ENCODE measurements at places on chromosomes 4 and X.

DNA sequence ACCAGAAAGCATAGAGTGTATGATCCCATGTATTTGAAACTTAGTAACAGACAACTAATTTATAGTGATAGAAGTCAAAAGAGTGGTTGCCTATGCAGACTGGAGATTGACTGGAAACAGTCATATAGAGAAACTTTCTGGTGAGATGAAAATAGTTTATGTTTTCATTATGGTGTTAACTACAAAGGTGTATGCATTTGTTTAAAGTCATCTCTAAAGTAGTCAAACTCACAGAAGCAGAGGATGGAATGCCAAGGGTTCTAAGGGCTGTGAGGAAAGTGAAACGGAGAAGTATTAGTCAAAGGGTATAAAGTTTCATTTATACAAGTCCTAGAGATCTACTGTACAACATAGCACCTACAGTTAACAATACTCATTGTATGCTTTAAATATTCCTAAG is 45.8 kb downstream of the ENOX2 start:
- no peak for DNase-seq
- H3K27me3 ChIP-seq: no peaks in the 10 kb centered on the region
- no peak overlapping the region for H3K27ac ChIP-seq
- H3K4me1 ChIP-seq: no peaks in the 10 kb centered on the region

- no peaks in the 10 kb centered on the region for H3K4me1 ChIP-seq
- no peaks in the 10 kb centered on the region for H3K27me3 ChIP-seq
- DNase-seq: no peak
- H3K4me3 ChIP-seq: no peak overlapping the region
- no peaks in the 10 kb centered on the region for H3K36me3 ChIP-seq
- no peak overlapping the region for H3K27ac ChIP-seq
These were observed 433.8 kb downstream of the NAF1 start for GRCh38 chr4:162732876-162733275.

DNA sequence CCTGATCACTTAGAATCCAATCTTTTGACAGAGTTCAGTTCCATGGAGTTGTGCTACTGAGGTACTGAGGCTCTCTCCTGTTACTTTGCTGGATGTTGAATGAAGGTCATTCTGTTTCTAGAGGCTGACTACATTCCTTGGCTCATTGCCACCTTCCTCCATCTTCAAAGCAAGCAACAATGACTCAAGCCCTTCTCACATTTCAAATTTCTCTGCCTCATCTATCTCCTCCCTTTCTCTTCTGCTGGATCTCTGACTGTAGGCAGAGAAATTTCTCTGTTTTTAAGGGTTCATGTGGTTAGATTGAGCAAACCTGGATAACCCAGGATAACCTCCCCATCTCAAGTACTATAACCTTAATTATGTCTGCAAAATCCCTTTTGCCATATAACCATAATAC is 775.4 kb downstream of the STPG2 start:
- no peaks in the 10 kb centered on the region for H3K4me1 ChIP-seq
- H3K27ac ChIP-seq: no peak overlapping the region
- no peaks in the 10 kb centered on the region for H3K27me3 ChIP-seq
- no peak overlapping the region for H3K4me3 ChIP-seq

DNA sequence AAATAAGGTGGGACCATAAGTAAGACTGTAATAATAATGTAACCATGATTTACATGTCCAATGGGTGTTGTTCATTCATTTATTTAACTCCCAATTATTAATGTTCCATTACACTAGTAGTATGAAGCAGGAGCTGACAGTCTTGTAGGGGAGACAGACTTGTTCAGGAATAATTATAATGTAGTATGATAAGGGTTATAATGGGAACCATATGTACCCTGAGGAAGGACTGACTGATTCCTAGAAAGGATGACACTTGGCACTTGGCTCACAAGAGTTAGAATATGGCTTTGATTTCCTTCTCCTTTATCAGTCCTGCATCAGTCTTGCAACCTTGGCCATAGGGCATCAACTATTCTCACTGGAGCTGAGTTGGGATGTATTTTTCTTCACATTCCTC is 24.2 kb downstream of the PCDH7 start:
- no peaks in the 10 kb centered on the region for H3K4me1 ChIP-seq
- no peaks in the 10 kb centered on the region for H3K27me3 ChIP-seq
- H3K4me3 ChIP-seq: no peak overlapping the region
- H3K36me3 ChIP-seq: no peaks in the 10 kb centered on the region
- no peak for DNase-seq

GRCh38 chr4:184102927-184103326 is 114.7 kb downstream of the ENPP6 start:
- H3K4me3 ChIP-seq: no peak overlapping the region
- no peaks in the 10 kb centered on the region for H3K4me1 ChIP-seq
- no peak for DNase-seq
- peaks cover 26% of the 10 kb centered on the region for H3K27me3 ChIP-seq
- H3K27ac ChIP-seq: no peak overlapping the region

GRCh38 chr4:98627531-98628257 is 30.7 kb downstream of the TSPAN5 start:
- no peaks in the 10 kb centered on the region for H3K36me3 ChIP-seq
- no peaks in the 10 kb centered on the region for H3K27me3 ChIP-seq
- H3K4me3 ChIP-seq: no peak overlapping the region
- H3K4me1 ChIP-seq: peaks cover 23% of the 10 kb centered on the region
- no peak overlapping the region for H3K27ac ChIP-seq
- no peak for DNase-seq

DNA sequence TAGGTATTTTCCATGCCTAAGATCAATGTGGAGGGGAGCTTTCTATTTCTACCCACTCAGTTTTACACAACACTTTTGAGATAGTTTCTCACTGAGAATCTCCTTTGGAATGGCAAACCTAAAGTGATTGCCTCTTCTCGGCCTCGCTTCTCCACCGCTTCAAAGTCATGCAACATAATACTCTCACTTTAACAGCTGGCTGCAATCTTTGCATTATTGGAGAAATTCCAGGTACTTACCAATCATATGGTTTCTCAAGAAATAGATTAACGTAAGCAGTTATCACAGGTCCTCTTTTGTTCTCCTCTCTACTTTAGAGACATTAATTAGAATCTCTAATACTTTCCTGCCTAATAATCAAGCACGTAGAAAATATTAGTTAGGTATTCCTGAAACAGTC is 3.7 kb upstream of the IL13RA2 start:
- H3K27me3 ChIP-seq: no peaks in the 10 kb centered on the region
- DNase-seq: no peak
- H3K36me3 ChIP-seq: no peaks in the 10 kb centered on the region
- no peaks in the 10 kb centered on the region for H3K4me1 ChIP-seq
- H3K4me3 ChIP-seq: no peak overlapping the region

DNA sequence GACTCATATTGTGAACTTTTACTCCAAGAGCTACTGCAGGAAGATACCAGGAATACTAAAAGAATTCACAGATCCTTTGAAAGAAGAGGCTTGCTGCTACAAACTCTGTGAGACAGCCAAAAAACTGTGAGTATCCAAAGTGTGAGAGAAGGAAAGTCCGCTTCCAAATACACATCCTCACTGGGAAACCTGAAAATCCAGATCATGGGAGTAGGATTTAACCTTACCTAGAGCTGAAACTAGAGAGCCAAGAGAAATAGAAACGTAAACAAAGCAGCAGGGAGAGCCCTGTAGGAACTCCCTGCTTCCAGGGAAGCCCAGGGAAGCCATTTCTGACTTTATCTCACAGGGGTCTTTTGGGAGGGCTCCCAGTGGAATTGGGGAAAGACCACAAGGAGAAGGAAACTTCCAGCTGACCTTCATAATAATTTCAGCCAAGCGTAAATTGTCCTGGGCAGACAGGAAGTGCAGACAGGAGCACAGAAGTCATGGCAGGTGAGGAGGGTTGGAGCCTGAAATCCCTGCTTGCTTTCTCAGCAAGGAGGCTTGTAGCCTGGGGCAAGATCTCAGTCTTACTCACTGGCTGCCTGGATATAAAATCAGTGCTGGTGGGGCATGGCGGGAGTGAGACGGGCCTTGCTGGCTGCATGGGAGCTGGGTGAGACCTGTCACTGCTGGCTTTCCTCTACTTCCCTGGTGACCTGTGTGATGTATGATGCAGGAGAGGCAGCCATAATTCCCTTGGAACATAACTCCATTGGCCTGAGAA is 26.2 kb upstream of the NFKB1 start:
- no peak overlapping the region for H3K27ac ChIP-seq
- no peak for DNase-seq
- no peaks in the 10 kb centered on the region for H3K4me1 ChIP-seq
- H3K4me3 ChIP-seq: no peak overlapping the region

GRCh38 chrX:111505783-111506182 is 5.7 kb upstream of the SERTM2 start:
- H3K4me1 ChIP-seq: no peaks in the 10 kb centered on the region
- H3K4me3 ChIP-seq: no peak overlapping the region
- no peak overlapping the region for H3K27ac ChIP-seq
- H3K36me3 ChIP-seq: no peaks in the 10 kb centered on the region

DNA sequence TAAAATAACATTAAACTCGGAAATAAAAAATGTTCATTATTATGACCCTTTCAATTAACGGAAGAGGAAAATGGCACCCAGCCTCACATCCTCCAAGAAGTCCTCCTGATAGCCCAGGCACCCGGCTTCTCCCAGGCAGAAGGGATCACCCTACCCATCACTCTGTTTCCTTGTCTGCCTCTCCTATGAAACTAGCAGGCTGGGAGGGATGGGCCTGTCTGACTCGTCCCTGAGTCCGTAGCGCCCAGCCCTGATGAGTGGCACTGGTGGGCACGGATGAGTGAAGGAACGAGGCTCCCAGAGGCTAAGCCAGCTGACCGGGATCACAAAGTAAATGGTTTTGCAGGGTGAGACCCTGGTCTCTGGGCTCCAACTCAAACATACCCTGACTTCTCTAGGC is 28.6 kb upstream of the KIAA0232 start:
- peaks cover 9% of the 10 kb centered on the region for H3K4me1 ChIP-seq
- H3K27me3 ChIP-seq: no peaks in the 10 kb centered on the region
- H3K36me3 ChIP-seq: peaks cover 4% of the 10 kb centered on the region
- H3K4me3 ChIP-seq: no peak overlapping the region
- DNase-seq: no peak
- no peak overlapping the region for H3K27ac ChIP-seq

DNA sequence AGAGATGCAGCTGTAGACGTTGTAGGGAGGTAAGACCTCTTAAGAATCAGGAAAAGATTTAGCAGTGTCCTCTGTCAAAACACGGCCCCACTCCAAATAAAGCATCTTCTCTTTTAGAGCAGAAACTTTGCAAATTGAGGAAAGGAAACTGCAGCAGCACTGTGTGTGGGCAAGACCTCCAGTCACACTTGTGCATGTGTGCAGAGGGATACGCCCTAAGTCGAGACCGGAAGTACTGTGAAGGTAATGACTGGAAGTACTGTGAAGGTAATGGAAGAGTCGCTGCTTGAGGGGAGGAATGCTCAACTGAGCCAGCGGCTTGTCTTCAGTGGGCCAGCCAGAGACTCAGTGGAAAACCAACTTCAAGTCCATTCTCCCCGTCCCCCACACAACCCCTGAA is 46.5 kb downstream of the EGF start:
- H3K27me3 ChIP-seq: peaks cover 24% of the 10 kb centered on the region
- no peaks in the 10 kb centered on the region for H3K36me3 ChIP-seq
- H3K4me3 ChIP-seq: no peak overlapping the region
- H3K4me1 ChIP-seq: no peaks in the 10 kb centered on the region
- no peak overlapping the region for H3K27ac ChIP-seq

All from effector memory CD8-positive, alpha-beta T cell (primary cell).